ENCODE measurements at places on chromosomes 4 and X. TPM values are rescaled to one million over a fixed set of nuclear protein-coding genes. Genes with fewer than 3 reads are reported as not detected.

The CSAG2 gene
- total RNA-seq, result not detected

The LDOC1 gene
- 4.3 TPM for total RNA-seq

The DSPP gene
- total RNA-seq, result not detected

The ZDHHC15 gene
- 1.0 TPM for total RNA-seq

GRCh38 chr4:188459381-188459780 is 320.1 kb downstream of the TRIML1 start:
- no peak for DNase-seq

DNA sequence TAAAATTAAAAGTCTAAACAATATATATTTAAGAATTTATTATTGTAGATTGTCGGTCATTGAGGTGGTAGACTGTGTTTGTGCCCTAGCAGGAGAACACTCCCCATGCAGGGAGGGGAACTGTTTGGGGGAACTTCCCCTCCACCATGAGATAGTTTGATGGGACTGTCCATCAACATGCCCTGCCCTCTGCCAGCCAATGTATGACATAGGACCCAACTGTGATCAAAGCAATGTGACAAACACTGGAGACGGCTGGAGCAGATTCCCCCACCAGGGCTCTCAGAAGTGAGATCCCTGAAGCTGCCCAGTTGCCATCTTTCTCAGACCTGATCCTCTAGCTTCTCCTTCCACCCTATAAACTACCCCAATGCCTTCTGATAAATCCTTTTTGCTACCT is 44.9 kb downstream of the SH3KBP1 start:
- no peak for DNase-seq

DNA sequence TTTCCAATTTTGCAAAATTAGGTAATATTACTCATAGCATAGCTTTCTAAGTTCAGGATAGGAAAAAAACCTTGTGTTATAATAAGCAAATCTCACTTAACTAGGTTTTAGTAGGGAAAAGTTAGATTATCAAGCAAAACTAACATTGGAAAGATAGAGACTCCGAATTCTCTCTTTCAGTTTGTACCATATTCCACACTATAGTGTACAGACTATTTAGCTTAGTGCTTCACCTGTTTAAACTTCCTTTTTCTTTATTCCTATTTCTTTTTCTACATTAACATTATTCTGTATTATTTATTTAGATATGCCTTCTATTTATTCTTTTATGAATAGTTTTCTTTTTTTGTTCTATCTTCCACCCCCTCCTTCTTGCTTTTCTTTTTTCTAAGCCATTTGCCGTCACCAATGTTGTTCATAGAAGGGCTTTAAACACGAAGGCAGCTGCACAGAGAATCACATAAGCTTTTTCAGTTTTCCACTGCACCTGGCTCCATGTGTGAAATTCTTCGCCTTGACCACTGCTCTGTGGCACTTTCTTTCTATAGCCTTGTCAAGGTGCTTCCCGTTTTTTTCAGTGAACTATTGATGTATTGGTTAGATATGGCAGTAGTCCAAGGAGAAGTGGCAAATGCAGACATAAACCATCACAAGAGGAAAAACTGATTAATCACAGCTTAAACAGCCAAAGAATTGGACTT is 8.5 kb downstream of the PCDH10 start:
- DNase-seq, result no peak

DNA sequence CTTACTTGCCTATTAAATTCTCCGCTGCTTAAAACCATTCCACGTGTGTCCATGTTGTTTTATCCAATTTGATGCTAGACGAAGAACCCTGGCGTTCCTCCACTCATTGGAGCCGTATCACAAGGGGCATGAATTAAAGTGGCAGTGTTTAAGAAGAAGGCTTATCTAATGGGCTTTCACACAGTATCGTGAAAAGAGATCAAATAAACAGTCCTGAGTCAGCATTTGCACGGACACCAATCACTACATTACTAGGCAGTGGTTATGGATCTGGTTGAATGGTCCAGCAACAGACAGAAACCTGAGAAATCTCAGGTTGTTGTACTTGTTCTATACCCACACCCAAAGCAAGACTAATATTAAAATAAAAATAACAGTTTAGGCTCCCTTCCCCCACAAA is 671.6 kb downstream of the FAT4 start:
- no peak for DNase-seq

GRCh38 chrX:105635794-105636193 is 186.5 kb upstream of the NRK start:
- DNase-seq, result no peak

DNA sequence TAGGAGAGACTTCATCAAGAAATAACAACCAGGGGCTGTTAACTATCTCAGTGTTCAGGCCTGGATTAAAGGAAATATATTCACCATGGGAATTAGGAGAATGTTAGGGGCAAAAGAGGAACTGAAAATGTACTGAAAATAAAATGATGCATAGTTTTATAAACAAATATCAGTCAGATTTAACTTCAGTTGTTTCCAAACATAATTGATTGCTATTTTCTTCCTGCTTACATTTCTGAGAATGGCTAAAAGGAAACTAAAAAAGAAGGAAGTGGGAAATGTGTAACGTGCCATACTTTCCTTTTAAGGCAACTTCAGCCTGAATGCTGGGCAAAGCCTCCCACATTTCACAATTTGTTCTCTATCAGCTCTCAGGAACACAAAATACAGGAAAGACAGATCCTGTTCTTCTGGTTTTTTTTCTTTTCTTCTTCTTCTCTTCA is 178.1 kb downstream of the MAML3 start:
- peak; percentile 60 for DNase-seq

DNA sequence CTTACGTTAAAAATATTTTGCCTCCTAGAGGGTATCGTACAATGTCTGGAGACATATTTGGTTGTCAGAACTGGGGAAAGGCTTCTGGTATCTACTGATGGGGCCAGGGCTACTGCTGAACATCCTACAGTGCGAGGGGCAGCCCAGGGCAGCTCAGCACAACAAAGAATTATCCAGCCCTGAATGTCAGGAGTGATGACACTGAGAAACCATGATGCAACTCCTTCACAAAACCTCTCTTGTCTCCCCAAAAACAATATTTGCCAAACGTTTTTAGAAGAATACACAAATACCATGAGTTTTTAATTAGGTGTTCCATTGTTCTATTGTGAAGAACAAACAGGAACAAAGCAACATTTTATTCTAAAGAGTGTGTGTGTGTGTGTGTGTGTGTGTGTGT is 43.4 kb upstream of the CLNK start:
- no peak for DNase-seq

- no peak for DNase-seq
These were observed 24.8 kb downstream of the IQSEC2 start for GRCh38 chrX:53256446-53257041.

- peak; percentile 15 for DNase-seq
These were observed 8.2 kb upstream of the EFNB1 start for GRCh38 chrX:68820476-68821110.

DNA sequence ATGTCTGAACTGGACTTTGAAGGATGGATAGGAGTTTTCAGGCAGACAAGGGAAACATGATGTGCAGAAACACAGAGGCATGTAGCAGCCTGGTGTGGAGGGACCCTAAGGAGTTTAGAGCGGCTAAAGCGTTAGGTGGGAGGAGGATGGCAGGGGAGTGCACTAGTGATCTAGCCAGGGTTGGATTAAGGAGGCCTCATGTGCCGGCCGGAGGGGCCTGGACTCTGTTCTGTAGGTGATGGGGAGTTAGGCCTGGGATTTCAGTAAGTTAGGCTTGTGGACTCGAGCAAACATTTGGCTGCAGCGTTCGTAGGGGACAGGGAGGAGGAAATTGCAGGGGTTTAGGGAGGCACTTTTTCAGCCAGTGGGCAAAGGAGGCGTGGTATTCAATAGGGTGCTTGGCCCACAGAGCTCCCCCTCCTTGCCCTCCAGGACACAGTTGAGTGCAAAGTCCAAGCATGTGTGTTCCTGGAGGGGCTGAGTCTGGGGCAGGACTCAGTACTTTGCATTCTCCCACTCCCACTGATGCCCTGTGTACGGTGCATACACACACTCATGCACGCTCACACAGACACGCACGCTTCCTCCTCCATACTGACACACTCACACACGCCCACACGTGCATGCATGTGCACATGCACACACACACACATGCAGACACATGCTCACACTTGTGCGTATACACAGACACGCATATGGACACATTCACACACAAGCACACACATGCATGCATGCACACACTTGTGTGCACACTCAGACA is 18.6 kb downstream of the PSAPL1 start:
- peak; percentile 8 for DNase-seq

DNA sequence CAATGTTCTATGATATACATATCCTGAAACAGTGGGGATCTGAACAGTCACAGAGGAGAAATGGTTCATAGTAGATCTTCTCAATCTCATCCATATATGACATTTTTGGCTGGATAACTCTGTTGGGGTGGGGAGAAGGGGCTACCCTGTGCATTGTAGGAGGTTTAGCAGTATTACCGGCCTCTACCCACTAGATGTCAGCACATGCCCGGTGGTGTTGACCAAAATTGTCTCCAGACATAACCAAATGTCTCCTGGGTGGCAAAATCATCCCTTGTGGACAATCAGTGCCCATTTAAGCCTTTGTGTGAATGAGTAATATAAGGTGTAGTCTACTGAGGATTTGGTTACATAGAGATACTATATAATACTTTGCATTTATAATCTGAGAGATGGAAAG is 89.9 kb downstream of the PLS3 start:
- no peak for DNase-seq

- DNase-seq, result no peak
These were observed 63.0 kb upstream of the ENPP6 start for GRCh38 chr4:184280591-184281071.

DNA sequence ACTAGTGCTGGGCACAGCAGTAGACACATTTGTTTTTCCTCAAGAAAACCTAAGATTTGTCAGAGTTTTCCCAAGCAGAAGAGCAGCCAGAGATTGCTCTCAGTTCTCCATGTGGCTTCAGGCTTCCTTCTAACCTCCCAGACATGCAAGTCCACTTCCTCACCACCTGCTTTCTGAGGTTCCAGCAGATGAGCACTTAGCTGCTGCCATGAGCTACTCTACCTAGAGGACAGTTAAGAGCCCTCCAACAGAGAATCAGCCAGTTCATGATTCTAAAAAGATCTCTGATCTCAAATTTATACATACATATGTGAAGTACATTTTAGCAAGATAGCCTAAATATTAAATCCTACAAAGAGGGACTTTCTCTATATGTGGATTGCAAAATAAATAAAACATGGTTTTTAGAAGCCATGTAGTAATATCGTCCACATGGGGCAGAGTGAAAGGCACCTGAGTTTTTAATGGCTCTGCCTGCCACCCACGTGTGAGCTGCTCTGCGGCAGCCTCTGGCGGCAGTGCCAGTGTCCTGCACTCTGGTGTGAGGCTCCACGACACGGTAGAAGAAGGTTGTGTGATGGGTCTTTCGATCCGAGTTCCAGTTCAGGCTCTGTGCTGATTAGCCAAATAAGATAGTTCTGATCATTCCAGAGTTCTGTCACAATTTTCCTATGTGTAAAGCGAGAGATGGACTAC is 10.3 kb downstream of the CYP4V2 start:
- DNase-seq, result peak; percentile 71

Data from upper lobe of left lung (tissue), 6 donors.